Dermis microvascular lymphatic vessel endothelial cell (primary cell): ENCODE measurements at places on chromosomes 2 and 18.
A peak's percentile ranks its signal among the peaks of the same experiment; 100 is the strongest.

DNA sequence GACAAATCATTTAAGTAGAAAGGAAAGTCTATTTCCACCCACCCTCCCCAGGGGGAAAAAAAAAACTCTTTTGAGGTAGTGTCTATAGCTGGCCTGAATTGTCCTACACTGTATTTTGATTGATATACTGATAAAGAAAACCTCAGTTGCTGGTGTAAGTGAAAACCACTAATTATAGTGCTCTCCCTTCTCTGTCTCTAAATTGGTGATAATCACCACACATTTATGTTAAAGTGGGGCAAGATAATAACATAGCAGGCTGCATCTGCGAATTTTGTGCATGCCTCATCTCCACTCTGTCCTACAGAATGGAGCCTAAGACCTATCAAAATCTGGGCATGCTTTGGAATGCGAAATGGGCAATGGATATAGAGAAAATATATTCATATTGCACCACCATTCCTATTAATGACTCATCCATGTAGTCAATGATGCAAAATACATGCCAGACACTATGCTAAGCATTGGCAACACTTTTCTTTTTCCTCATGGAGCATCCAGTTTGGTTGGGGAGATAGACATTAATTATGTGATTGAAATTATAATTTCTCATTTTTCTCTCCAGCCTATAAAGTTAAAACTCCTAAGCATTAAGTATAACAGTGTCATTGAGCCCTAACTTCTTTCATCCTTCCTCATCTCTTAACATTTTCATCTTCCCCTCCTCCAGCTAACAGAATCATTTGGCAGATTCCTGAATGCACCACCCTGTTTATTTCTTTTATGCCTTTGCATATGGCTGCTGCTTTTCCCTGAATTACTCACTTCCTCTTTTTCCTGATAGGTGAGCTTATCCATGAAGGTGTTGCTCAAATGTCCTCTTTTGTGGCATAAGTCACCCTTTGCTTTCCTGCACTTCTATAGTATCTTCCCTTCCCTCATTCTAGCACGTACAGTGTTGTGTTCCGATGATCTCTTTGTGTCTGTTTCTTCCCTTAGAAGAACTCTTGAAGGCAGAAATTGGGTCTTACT, 58.2 kb downstream of the SLC9A2 start:
- DNase-seq: no peak

GRCh38 chr2:19793132-19793750, 108.5 kb downstream of the TTC32 start:
- no peak for DNase-seq

DNA sequence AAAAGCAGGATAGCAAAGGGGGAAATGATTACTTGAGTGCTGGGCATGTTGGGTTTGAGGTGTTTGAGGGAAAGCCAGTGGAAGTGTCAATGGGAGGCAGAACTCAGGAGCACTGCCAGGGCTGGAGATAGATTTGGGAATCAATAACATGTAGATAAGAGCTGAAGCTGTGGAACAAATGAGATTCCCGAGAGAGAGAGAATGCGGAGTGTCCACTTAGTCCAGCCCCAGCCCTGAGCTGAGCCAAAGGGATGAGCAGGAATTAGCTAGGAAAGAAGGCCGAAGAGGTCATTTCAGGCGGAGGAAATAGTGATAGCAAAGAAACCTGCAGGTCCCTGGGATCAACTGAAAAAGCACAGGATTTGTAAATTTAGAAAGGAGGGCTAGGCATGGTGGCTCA, 21.2 kb upstream of the YES1 start:
- DNase-seq: no peak

DNA sequence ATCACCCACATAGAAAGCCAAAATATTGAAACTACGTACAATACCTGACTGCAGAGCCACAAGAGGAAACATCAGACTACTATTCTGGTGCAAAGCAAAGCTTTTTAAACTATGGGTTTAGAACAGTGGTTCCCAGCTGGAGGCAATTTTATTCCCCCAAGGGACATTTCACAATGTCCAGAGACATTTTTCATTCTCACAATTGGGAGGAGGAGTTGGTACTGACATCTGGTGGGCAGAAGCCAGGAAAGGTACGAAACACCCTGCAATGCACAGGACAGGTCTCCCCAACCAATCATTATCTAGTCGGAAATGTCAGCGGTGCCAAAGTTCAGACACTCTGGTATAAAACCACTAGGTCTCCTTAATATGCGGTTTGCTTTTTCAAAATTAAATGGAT, 88.4 kb upstream of the ARL5A start:
- DNase-seq: no peak

GRCh38 chr18:69830189-69830588, 117.5 kb downstream of the CD226 start:
- no peak for DNase-seq

DNA sequence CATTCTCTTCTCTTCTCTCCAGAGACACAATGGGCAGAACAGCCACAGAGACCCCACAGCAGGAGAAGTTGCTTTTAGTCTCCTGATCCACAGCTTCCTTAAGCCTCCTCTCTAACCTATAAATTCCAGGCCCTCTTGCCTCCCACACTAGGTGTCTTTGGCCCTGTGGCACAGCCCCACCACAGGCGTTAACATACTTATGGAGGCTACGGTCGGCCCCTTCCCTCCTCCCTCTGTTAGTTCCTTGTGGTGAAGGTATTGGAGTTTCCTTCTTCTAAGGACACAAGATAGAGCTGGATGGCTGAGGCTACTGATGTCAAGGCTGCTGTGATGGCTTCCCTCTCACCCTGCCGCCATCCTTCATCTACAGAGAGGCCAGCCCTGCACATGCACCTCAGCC, 123.5 kb upstream of the ACAA2 start:
- no peak for DNase-seq

GRCh38 chr2:171319164-171319810, 114.5 kb downstream of the METTL8 start:
- peak; percentile 91 for DNase-seq

DNA sequence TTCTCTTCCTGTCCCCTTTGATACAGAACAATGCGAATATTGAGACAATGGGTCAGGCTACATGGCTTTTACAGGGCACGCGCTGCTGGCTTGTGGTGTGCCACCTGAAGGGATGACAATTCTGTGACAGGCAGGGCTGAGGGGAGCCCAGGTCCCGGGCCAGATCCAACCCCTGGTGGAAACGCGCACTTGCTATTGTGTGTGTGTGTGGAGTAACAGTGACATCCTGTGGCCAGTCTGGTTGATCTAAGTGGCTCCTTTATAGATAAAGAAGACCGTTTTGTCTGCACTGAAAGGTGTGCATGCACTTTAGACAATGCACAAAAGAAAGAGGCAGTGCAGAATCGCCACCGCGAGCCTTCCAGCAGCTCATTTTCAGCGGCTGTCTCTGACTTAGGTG, 273.6 kb downstream of the HRH4 start:
- peak; percentile 7 for DNase-seq

DNA sequence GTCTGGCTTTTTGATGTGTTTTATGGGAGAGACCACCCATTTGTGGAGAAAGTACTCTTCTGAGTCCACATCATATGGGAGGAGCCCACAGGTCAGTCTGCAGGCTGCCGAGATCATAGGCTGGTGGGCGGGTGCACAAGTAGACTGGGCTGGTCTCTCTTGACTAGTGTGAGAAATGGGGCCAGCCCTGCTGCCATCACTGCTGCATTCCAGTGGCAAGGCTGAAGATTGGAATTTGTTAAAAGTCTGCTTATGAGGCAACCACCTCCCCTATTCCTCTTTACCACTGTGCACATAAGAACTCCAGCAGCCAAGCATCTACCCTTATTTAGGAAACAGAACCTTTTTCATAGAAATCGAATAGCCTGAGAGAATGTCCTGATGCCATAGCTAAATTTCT, 200.7 kb downstream of the DIS3L2 start:
- no peak for DNase-seq

DNA sequence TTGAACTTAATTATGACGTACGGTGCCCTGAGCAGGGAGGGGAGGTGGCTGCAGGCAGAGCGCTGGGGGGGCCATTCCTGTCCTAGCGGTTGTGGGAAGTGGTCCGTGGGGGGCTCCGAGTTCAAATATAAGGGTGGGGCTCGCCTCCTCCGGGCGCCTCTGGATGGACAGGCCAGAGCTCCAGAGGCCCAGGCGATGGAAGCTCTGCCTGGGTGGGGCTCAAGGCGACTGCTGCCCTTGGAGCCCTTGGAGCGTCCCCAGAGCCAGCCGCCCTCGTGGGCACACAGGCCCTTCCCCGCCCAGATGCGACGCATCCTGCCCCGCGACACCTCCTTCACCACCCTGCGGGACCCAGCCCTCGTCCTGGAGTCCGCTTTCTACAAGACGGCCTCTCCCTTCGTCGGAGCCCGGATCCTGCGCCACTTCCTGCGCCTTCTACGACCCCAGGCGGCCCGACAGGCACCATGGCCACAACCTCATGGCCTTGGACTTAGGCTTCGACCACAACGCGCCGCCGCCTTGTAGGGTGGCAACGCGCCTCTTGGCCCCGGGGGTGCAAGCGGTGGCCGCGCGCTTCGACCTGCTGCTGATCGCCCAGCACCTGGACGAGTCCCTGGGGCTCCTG, 10.5 kb downstream of the AQP12B start:
- no peak for DNase-seq

- DNase-seq: no peak
Measured at GRCh38 chr2:127195140-127196074, 24.7 kb downstream of the CYP27C1 start.

DNA sequence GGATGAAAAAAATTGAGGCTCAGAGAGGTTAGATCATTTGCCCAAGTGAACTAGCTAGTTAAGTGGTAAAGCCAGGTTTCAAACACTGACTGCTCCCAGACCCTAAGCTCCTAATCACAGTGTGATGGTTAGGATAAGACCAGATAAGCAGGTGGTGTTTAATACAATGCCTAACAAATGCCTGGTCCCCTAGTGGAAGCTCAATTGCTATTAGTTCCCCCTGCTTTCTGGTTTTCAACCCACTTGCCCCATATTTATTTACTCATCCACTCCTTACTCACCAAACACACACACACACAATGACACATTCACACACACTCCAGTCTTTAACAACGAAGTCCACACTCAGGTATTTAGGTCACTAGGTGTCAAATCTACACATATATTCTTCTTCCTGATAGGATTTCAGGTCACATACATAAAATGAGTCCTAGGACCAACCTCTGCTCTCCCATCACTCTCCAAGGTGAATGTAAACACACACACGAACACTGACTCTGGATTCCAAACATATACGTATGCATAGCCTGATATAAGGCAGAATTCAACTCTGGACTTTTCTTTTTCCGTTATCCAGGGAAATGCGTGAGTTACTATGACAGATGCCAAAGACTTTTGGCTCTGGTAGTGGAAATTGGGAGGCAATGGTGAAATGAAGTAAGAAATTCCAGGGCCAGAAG, 73.6 kb upstream of the TSPYL6 start:
- DNase-seq: peak; percentile 21

- no peak for DNase-seq
Measured at GRCh38 chr2:96186562-96186961, 22.1 kb downstream of the STARD7 start.

- DNase-seq: no peak
Measured at GRCh38 chr2:121076885-121077549, 208.0 kb downstream of the TFCP2L1 start.

DNA sequence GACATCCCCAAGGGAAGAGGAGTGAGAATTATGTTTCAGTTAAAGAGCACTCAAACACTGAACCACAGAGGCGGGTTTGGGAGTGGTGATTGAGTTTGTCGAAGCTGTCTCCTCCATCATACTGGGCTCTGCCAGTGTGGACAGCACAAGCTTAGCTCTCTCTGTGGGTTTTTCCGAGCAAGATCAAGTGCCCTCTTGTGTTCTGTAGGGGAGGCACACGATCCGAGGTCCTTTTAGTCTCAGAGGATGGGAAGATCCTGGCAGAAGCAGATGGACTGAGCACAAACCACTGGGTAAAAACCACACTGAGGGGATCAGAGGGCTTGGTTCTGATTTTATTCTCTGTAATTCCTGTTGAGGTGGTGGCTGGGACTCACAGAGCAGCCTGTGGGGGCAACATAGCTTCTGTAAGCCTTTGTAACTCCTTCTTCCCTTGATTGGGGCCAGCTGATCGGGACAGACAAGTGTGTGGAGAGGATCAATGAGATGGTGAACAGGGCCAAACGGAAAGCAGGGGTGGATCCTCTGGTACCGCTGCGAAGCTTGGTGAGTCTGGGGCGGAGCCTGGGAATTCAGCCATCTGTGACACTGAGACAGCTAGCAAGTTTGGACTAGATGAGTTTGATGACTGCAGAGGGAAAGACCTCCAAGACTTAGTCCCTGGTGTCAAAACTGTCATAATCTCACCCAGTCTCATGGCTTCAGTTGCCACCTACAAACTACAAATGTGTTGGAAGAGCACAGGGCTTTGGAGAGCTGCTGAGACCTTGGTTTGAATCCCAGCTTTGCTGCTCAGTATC, 2.0 kb downstream of the NAGK start:
- DNase-seq: no peak

DNA sequence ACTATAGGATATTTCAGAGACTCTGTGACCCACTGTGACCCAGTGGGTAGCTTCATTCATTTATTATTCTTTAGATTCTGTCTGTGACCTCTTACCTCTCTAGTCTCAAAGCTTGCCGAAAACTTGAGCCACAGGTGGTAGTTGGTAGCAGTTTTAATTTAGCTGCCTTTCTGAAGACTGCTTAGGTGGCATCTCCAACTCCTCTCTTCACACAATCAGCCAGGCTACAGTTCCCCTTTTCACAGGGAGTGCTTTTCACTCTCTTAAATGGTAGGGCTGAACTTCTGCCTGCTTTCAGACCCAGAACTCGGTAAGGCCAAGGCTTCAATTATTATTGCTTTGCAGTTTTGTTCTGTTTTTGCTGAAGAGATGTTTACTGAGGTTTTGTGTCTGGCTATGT, 349.6 kb downstream of the ARL6IP6 start:
- DNase-seq: no peak

DNA sequence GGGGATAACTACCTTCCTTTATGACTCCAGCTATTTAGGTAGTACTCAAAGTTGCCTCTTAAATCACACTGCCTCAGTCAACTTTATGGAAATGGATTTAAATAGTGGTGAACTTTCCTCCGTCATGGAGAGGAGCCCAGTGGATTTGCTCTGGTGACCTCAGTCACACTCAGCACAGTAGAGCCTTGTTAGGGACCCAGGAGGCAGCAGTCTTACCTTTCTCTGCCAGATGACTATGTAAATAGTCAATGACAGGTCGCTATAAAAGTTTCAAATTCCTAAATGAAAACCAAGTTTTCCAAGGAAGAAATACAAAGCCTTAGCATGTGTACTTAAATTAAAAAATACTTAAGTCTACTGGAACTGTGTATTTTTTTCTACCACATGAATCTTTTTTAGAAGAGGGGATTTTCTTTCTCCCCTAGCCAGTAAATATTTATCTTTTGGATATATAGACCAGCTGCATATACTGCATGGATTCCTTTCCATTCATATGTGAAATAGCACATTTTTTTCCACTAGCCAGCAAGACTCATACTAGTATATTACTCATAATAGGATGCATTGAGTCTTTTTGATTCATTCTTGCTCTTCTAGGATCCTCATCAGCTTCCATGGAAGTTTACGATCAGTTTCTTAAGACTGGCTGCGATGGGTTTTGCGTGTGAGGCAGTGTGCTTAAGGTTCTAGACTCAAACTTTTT, 147.1 kb downstream of the FMNL2 start:
- DNase-seq: no peak

- no peak for DNase-seq
Measured at GRCh38 chr2:205589479-205589878, 92.8 kb upstream of the NRP2 start.
